ENCODE measurements at places on chromosomes 5 and 9. TPM values are rescaled to one million over a fixed set of nuclear protein-coding genes. Genes with fewer than 3 reads are reported as not detected.

Gene PURA
- 26.6 TPM for total RNA-seq

Gene GAPT
- 0.22 TPM for total RNA-seq

Gene FAM114A2
- 32.3 TPM for total RNA-seq

Gene UBAC1
- total RNA-seq, result 108 TPM

Gene FAM240B
- total RNA-seq, result not detected

Gene SLC6A3
- not detected for total RNA-seq

Gene C7
- total RNA-seq, result 175 TPM

Gene RANBP3L
- 0.47 TPM for total RNA-seq

Gene SH3TC2
- 9.4 TPM for total RNA-seq

Gene SPZ1
- not detected for total RNA-seq

Gene CARTPT
- not detected for total RNA-seq

Gene HAPLN1
- total RNA-seq, result 2.1 TPM

Gene SLC34A1
- not detected for total RNA-seq

Gene IRX2
- total RNA-seq, result 6.2 TPM

Gene PCDHGA1
- total RNA-seq, result 3.1 TPM

Gene RNF183
- not detected for total RNA-seq

Gene ADAMTS12
- total RNA-seq, result 0.85 TPM

Gene ESM1
- total RNA-seq, result 1.2 TPM

Gene DNM1
- 4.9 TPM for total RNA-seq

Gene RIGI
- total RNA-seq, result 3.8 TPM

Gene IRX4
- 18.6 TPM for total RNA-seq

Gene PCDHB5
- total RNA-seq, result 2.3 TPM

Gene SLC6A7
- not detected for total RNA-seq

Gene FGF1
- 59.9 TPM for total RNA-seq

Gene CDKN2B-AS1
- 0.30 TPM for total RNA-seq

Gene MXD3
- total RNA-seq, result 2.3 TPM

Gene SLC34A3
- not detected for total RNA-seq

Gene NOTCH1
- total RNA-seq, result 17.6 TPM

Gene C1QTNF3
- total RNA-seq, result 0.49 TPM

Gene DRD1
- total RNA-seq, result not detected

Gene PCDHB8
- 2.1 TPM for total RNA-seq

Gene ALDH1A1
- 20.7 TPM for total RNA-seq

Gene HMCN2
- total RNA-seq, result 5.5 TPM

Gene DAB2IP
- total RNA-seq, result 50.7 TPM

Gene SAPCD2
- 0.25 TPM for total RNA-seq

Gene AQP7
- 150 TPM for total RNA-seq
